ENCODE measurements at places on chromosomes 6 and 20. TPM values are rescaled to one million over a fixed set of nuclear protein-coding genes. Genes with fewer than 3 reads are reported as not detected.

GRCh38 chr6:143998686-143999085 is 9.4 kb downstream of the PLAGL1 start:
- DNase-seq = no peak

DNA sequence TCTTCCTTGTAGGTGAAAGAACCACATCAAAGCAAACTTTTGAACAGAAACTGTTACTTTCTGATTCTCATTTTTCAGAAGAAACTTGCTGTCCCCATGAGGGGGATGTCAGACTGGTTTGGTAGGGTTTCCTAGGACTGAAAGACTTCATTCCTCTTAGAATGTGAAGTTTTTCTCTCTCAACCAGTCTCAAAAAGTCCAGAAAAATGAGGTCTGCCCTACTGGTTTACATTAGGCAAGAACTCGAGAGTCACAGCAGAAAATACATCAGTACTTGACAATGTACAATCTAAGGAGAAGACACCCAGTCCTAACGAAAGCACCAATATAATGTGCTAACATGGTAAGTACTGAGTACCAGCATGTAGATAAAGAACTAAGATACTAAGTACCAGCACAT is 12.7 kb upstream of the NHLRC1 start:
- no peak for DNase-seq

Gene TUBB
- total RNA-seq = 288 TPM

- DNase-seq = no peak
Observed at GRCh38 chr6:102848796-102849195, 1455.3 kb downstream of the GRIK2 start.

DNA sequence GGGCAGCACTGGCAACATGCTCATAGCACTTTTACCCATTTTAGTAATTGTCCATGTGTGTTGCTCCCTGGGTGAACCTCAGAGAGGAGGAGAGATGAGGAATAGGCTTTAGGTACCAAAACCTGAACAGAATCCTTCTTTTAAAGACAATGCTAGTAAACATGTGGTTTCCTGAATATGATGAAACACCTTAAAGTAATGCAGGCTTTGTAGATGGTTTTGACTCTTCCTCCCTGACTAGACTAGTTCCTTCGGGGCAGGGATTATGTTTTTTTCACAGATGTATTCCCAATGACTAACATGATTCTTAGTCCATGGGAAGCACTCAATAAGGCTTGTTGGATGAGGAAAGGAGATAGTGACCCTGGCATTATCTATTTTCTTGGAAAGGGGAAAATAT is 367.6 kb upstream of the JAG1 start:
- DNase-seq = no peak

GRCh38 chr6:33014841-33015634 is 5.6 kb upstream of the HLA-DOA start:
- peak; percentile 92 for DNase-seq

DNA sequence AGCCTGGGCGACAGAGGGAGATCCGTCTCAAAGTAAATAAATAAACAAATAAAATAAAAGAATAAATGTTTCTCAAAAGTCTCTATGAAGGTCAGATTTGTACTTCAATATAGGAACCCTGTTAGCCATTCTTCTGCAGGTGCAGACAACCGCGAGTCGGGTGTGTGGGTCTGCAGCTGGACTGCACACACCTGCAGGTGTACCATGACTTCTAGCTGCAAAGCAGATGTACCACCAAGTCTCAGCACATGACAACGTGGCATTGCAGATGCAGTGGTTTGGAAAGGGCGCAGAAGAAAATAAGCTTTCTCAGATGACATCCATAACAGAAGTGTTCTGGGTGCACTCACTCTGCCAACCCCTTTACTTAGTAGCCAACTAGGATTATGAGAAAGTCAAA is 239.7 kb downstream of the ATXN1 start:
- no peak for DNase-seq

Gene FAM83C
- not detected for total RNA-seq

- DNase-seq = no peak
Observed at GRCh38 chr6:116255246-116255800, 1.4 kb upstream of the TSPYL4 start.

Gene TBXT
- total RNA-seq = not detected

Gene GHRH
- not detected for total RNA-seq

GRCh38 chr6:145309842-145310535 is 425.3 kb downstream of the EPM2A start:
- DNase-seq = no peak

- DNase-seq = no peak
Observed at GRCh38 chr6:10584607-10585006, 63.5 kb downstream of the GCNT2 start.

DNA sequence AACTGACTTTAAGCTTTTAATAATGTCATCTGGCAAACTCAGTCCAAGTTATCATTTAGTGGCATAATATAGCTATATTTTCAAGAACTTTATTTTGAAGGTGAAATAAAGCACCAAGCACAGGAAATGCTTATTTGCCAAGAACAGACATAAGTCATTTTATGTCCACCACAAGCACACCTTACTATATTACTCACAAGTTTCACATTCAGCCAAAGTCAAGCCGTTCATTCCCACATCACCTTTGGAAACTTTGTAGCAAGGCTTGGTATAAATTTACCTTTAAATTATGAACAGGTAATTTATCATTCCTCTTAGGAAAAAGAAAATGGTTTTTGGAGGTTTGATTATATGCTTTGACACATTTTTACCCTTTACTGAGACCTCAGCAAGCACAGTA is 236.8 kb upstream of the FKBP1C start:
- no peak for DNase-seq
